ENCODE measurements at places on chromosomes 4 and X.

DNA sequence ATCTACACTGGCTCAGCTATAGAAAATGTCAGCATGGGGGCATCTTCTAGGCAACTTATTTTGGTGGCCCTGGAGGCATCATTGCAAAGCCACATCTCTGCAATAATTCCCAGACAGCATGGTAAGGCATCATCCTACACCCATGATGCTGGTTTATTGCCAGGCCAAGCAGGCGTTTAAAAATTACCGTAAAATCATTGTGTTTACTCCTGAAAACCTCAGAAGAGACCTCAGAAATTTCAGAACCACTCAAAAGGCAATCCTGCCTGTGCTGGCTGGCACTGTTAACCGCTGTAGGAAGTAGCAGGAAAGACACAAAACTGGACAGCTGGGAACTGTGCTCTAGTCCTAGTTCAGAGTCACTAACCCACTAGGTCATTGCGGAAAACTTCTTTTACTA lies 63.2 kb downstream of the MID1 start:
- H3K27ac ChIP-seq: no peak overlapping the region
- no peaks in the 10 kb centered on the region for H3K36me3 ChIP-seq
- H3K4me1 ChIP-seq: no peaks in the 10 kb centered on the region
- no peak overlapping the region for H3K4me3 ChIP-seq
- H3K27me3 ChIP-seq: no peaks in the 10 kb centered on the region

DNA sequence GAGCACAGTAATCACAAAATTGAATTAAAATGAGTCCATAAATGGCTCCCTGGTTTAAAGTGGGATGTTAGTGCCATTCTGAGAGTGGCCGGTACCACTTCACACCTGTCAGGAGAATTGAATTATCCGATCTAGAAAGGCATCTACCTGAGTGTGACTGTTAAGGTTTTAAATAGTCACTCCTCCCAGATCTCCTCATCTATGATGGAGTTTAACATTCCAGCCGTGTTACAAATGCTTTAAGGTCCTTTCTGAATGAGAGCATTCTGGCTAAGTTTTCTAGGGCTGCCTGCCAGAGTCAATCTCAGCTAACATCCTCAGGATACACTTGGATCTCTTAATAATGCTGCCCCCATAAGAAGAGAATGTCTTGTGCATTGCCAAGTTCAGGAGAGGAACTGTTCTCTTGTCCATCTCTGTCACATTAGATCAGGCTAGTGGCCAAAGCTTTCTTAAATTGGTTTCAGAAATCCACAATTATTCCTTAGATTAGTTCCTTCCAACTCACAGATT lies 231.1 kb downstream of the SLC39A8 start:
- no peaks in the 10 kb centered on the region for H3K27me3 ChIP-seq
- H3K36me3 ChIP-seq: no peaks in the 10 kb centered on the region
- H3K4me1 ChIP-seq: no peaks in the 10 kb centered on the region
- DNase-seq: no peak

- H3K4me3 ChIP-seq: no peak overlapping the region
- H3K27ac ChIP-seq: no peak overlapping the region
- no peaks in the 10 kb centered on the region for H3K36me3 ChIP-seq
- DNase-seq: no peak
Measured at GRCh38 chr4:95265814-95266740, 282.7 kb downstream of the UNC5C start.

- DNase-seq: no peak
- H3K4me1 ChIP-seq: no peaks in the 10 kb centered on the region
- no peaks in the 10 kb centered on the region for H3K36me3 ChIP-seq
Measured at GRCh38 chr4:76703123-76703490, 194.8 kb downstream of the SOWAHB start.

GRCh38 chrX:1914606-1915365 lies 299.9 kb downstream of the ASMT start:
- H3K36me3 ChIP-seq: no peaks in the 10 kb centered on the region
- no peak for DNase-seq
- no peak overlapping the region for H3K4me3 ChIP-seq
- no peaks in the 10 kb centered on the region for H3K4me1 ChIP-seq

DNA sequence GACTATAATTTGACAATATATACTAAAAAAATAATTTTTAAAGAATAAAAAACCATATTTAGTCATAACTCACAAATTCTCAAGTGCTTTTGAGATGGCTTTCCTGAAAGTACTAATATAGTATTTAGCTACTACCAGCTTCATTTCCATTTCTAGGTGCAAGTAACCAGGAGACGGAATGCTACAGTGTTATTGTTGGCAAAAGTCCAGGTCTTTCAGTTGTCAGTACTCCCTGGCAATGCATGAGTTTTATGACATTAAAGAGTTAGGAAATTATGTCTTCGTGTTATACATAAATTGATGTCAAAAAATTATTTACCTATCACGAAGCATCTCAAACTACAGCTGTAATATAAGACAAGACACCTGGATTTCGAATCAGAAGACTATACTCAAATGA lies 45.0 kb downstream of the TMEM47 start:
- no peaks in the 10 kb centered on the region for H3K36me3 ChIP-seq
- no peaks in the 10 kb centered on the region for H3K27me3 ChIP-seq
- no peak overlapping the region for H3K4me3 ChIP-seq
- no peak overlapping the region for H3K27ac ChIP-seq

DNA sequence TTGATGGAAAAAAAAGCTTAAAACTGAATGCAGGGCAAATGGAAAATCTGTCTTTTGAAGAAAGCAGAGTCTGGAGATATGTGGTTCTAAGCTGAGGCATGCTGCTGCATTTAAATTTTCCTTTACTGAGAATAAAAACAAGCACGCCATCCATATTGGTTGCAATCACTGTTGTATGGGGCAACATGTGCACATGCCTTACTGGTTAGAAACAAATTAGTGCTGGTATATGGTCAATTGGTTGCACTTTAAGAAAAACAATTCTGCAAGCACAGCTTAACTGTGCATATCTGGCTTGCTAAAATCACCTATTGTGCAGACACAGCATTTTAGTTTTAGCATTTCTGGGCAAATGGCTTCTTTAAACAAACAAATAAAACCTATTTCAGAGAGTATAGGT lies 239.1 kb downstream of the NDST4 start:
- H3K27ac ChIP-seq: no peak overlapping the region
- no peaks in the 10 kb centered on the region for H3K4me1 ChIP-seq
- H3K27me3 ChIP-seq: no peaks in the 10 kb centered on the region
- H3K4me3 ChIP-seq: no peak overlapping the region

GRCh38 chrX:69158166-69158980 lies 6.9 kb downstream of the PJA1 start:
- DNase-seq: peak; percentile 55
- H3K27ac ChIP-seq: no peak overlapping the region
- no peaks in the 10 kb centered on the region for H3K27me3 ChIP-seq
- no peaks in the 10 kb centered on the region for H3K4me1 ChIP-seq
- no peaks in the 10 kb centered on the region for H3K36me3 ChIP-seq

DNA sequence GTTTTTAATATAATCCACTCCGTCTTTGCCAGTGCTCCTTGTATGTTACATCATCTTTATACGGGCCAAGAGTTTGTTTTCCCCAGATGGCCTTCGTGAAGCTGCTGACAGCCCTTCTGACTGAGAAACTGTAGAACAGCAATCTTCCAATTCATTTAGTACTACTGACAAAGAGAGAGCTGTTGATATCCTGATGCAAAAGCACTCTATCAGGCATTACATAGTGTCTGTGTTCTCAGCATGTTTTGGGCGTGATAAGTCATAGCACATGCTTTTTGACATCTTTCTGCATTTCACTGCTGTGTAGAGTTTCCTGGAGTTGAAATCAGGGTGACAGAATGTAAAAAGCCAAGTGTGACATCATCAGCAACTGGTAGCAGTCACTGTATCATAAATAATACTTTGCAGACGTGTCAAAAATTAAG lies 746.3 kb upstream of the FAM241A start:
- H3K27ac ChIP-seq: no peak overlapping the region
- no peak for DNase-seq
- no peaks in the 10 kb centered on the region for H3K36me3 ChIP-seq
- H3K27me3 ChIP-seq: no peaks in the 10 kb centered on the region

DNA sequence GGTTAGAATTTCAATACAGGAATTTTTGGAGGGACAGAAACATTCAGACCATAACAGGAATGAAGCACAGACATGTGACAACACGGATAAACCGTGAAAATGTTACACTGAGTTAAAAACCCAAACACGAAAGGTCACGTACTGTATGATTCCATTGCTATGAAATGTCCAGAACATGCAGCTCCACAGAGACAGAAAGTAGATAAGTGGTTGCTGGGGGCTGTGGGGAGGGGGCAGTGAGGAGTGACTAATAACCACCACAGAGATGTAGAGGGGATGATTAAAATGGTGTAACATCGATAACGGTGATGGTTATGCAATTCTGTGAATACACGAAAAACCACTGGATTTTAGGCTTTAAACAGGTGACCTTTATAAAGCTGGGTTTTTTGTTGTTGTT lies 8.3 kb downstream of the GPR143 start:
- no peaks in the 10 kb centered on the region for H3K36me3 ChIP-seq
- no peak overlapping the region for H3K4me3 ChIP-seq
- DNase-seq: no peak

DNA sequence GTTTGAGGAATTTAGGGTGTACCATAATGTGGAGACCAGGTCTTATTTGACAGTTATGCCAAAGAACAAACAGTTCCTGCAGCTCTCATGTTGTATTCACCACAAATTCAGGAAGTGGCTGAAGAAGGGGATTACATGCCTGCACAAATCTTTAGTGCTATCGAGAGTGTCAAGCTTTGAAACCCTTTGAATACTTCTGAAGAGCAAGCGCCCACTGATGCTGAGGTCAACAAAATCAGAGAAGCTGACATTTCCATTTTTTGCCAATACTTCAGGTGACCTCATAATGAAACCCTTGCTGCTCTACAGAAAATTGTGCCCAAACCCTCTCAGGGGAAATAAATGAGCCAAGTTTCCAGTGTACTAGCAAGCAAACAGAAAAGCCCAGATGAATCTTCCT lies 28.4 kb downstream of the PAK3 start:
- H3K4me3 ChIP-seq: no peak overlapping the region
- no peak overlapping the region for H3K27ac ChIP-seq
- no peak for DNase-seq
- H3K4me1 ChIP-seq: no peaks in the 10 kb centered on the region

- no peaks in the 10 kb centered on the region for H3K27me3 ChIP-seq
- no peak for DNase-seq
- H3K4me3 ChIP-seq: no peak overlapping the region
- H3K27ac ChIP-seq: no peak overlapping the region
Measured at GRCh38 chr4:115660465-115660864, 547.0 kb upstream of the NDST4 start.

DNA sequence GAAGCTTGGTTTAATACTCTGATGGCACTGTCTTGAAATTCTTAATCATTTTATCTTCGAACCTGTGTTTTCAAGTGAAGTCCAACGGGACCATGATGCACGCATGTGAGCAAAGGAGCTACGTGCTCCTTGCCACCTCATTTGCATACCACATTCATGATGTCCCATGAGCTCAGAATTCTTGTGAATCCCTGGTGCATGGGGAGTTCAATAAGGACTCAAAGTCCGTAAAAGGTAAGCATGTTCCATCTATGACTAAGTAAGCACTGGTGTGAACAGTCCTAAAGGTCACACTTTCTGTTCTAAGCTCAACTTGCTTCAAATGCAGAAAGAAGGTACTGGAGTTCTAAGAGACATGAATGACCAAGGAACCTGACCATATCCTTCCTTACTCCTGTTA lies 13.1 kb upstream of the GPM6B start:
- peaks cover 4% of the 10 kb centered on the region for H3K27me3 ChIP-seq
- no peak for DNase-seq

- DNase-seq: no peak
- no peak overlapping the region for H3K27ac ChIP-seq
- H3K4me3 ChIP-seq: no peak overlapping the region
Measured at GRCh38 chr4:8850074-8850829, 21.4 kb downstream of the HMX1 start.

- no peak overlapping the region for H3K4me3 ChIP-seq
- H3K27me3 ChIP-seq: no peaks in the 10 kb centered on the region
- no peaks in the 10 kb centered on the region for H3K36me3 ChIP-seq
Measured at GRCh38 chr4:128347930-128348660, 60.5 kb upstream of the PGRMC2 start.

GRCh38 chrX:111086591-111087006 lies 9.4 kb upstream of the PAK3 start:
- H3K27ac ChIP-seq: no peak overlapping the region
- H3K27me3 ChIP-seq: peaks cover 9% of the 10 kb centered on the region
- H3K4me1 ChIP-seq: no peaks in the 10 kb centered on the region
- no peak overlapping the region for H3K4me3 ChIP-seq
- no peak for DNase-seq

DNA sequence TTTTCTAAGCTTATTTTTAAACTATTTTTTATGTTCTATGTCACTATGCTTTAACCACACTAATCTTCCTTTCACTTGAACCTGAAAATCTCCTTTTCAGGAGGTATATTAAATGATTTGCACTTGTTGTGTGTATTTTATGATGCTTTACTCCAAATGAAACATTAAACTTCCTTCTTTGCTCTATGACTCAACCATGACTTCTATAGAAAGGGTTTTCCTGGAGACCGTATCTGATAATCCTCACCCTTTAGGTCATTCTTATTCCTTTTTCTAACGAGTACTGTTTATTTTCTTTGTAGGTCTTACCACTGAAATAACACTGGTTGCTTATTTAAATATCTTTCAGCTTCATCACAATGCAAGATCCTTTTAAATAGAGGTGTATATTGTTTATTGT lies 1163.2 kb downstream of the PCDH18 start:
- no peaks in the 10 kb centered on the region for H3K27me3 ChIP-seq
- no peaks in the 10 kb centered on the region for H3K36me3 ChIP-seq
- H3K4me1 ChIP-seq: no peaks in the 10 kb centered on the region
- H3K4me3 ChIP-seq: no peak overlapping the region

DNA sequence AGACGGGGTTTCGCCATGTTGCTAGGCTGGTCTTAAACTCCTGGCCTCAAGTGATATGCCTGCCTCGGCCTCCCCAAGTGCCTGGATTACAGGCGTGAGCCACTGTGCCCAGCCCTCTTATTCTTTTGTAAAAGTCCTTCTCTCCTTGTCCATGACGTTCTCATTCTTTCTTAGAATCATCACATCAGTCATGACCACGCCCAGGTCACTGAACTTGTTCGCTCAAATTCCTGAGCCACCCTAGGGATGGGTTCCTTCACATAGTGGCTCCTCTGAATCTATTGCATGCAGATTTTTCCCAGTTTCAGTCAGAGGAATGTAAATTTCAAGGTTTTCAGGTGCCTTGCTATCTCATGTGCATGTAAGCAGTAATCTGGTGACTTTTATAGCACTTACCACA lies 15.7 kb downstream of the JADE1 start:
- no peaks in the 10 kb centered on the region for H3K27me3 ChIP-seq
- no peak overlapping the region for H3K27ac ChIP-seq
- no peak overlapping the region for H3K4me3 ChIP-seq
- no peaks in the 10 kb centered on the region for H3K4me1 ChIP-seq

- no peaks in the 10 kb centered on the region for H3K27me3 ChIP-seq
- peaks cover 3% of the 10 kb centered on the region for H3K4me1 ChIP-seq
- no peak overlapping the region for H3K27ac ChIP-seq
Measured at GRCh38 chr4:19698961-19699360, 552.7 kb upstream of the SLIT2 start.

GRCh38 chr4:170256807-170257206 lies 167.1 kb upstream of the AADAT start:
- DNase-seq: no peak
- no peaks in the 10 kb centered on the region for H3K27me3 ChIP-seq
- no peaks in the 10 kb centered on the region for H3K4me1 ChIP-seq
- H3K36me3 ChIP-seq: no peaks in the 10 kb centered on the region
- no peak overlapping the region for H3K4me3 ChIP-seq
- no peak overlapping the region for H3K27ac ChIP-seq
